HS-5 (cell line): ENCODE measurements at places on chromosomes 5 and 9.

DNA sequence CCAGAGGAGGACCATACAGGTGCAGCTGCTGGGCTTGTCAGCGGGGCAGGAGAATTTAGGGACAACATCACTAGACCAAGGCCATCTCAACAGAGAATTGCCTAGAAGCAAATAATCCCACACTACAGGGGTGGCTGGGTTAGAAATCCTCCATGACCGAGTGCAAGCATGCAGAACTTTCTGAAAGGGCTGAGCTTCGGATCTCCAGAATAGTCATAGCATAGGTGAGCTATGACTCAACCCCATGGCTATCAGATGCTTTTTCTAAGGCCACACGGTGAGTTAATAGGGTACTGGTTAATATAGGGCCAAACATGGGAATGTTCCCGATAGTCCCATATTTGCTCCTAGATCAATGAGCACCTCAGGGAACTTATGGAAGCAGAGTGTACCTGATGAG lies 4.2 kb downstream of the KCNIP1 start:
- no peak for DNase-seq

DNA sequence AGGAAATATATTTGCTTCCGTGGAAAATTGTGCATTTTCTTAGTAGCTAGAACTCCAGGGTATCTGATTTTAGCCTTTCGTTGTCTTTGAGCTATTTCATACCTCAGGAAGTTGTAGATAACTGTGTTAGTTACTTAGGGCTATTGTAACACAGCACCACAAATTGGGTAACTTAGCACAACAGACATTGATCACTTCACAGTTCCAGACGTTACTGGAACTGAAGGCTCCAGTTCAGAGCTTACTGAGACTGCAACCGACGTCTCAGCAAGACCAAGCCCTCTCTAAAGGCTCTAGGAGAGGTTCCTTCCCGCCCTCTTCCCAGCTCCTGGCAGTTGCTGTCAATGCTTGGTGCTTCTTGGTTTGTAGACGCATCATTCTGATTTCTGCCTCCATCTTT lies 17.7 kb upstream of the ANKRD33B start:
- no peak for DNase-seq

DNA sequence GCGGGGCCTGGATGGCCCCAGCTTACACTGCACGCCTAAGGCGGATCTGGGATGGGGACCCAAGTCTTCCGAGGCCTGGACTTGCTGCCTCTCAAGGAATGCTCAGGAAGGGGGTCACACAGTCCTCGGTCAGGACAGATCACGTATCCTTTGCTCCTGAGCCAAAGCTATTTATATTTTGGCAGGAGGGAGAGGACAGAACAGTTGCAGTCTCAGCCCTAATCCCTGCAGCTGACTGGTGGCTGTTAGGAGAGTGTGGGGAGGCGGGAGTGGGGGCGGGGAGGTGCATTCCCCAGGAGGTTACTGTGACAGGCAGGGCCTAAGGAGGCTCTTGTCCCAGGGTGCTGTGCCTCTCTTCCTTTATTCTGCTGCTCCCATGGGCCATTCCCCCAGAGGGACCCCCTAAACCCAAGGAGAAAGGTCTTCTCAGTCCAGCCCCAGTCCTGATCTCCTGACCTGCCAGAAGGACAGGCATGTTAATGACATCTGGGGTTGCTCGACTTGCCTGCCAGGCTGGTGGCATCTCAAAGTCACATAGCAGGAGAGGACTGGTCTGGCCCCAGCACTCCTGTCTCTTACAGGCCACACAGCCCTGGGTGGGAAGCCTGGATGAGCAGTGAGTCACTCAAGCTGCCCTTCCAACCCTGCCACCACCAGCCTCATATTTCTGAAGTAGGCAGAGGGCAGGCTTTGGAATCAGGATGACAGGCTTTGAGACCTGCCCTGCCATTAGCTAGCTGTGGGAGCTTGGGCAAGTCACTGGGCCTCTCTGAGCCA lies 51.9 kb downstream of the COL27A1 start:
- no peak for DNase-seq

DNA sequence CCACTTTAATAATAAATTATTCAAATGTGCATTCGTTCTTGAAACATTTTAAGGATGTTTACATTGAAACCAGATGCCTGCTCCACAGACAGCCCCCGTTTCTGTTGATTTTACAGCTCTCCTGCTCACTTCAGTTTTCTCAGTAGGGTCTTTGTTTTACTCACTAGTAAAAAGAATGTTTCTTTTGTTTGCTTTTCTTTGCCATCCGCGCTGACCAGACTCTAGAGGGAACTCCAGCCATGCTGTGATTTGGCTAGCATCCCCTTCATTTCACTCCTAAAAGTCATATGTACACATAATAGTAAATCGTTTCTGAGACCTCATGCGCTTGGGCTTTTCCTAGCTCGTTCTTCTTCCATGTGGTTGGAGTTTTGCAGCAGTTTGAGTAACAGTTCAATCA lies 28.7 kb upstream of the PALM2AKAP2 start:
- no peak for DNase-seq

GRCh38 chr5:133714161-133714915 lies 102.0 kb upstream of the FSTL4 start:
- DNase-seq: no peak

GRCh38 chr5:24401773-24402172 lies 243.0 kb downstream of the CDH10 start:
- DNase-seq: peak; percentile 86

GRCh38 chr9:122777935-122778627 lies 10.7 kb upstream of the OR5C1 start:
- peak; percentile 64 for DNase-seq

DNA sequence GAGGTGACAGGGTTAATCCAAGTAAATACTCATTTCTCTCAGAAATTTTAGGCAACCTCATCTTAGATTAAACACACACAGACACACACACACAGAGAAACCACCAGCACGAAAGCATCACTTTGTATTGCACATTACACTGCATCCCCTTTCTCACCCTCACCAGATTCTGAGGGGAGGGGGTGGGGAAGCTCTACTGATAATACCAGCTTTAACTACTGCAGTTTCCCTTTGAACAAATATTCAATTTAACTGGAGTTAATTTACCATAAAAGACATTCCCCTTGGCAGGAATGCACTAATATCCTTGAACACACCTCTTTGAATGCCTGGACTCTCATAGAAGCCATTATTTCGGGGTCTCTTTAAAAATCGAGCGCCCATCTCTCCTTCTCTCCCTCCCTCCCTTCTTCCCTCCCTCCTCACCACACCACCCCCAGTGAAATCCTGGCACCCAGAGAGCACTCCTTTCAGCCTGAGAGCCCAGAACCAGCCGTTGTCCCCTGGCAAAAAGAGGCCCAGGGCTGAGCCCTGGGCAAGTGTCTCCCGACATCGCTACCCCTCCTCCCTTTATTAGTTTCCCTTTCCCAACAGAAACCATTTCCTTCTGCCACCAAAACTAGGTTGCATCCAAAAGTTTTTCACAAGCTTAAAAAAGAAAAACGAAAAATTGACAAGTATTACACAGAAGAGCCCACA lies 2.8 kb upstream of the NFIB start:
- DNase-seq: no peak

GRCh38 chr9:105881021-105881420 lies 186.7 kb downstream of the TMEM38B start:
- DNase-seq: no peak

DNA sequence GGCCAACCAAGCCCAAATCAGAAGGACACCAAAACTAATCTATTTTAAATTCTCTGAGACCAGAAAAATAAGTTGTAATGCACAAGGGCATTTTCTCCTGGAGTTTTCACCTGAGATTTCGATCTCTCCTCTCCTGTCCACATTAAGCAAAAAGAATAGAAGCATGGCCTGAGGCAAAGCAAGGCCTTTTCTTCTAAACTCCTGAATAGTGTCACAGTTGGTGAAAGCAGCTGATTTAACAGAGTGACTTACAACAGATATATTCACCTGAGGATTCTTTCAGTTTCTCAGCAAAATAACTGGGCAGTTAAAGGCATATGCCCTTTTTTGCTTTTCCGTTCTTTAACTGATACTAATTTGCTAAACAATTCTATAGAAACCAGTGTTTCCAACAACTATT lies 547.7 kb downstream of the EFNA5 start:
- DNase-seq: no peak

GRCh38 chr5:176174345-176175025 lies 63.7 kb upstream of the SIMC1 start:
- no peak for DNase-seq

DNA sequence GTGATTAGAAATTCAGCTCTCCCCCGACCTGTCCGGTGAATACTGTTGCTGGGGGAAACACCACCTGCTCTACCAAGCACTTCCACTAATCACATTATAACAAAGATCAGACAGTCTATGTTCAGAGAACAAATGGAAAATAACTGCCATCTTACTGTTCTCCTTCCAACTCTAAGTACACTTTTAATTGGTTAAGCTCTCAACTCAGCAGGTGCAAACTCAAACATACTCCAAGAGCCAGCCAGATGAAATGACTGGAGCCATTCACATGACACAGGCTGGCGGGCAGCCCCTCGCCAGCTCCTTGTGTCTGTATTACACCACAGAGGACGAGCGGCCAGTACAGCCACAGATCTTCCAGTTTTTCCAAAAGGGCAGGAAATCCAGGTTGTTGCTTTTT lies 16.1 kb downstream of the LIFR start:
- DNase-seq: no peak

GRCh38 chr9:101119206-101119819 lies 90.8 kb downstream of the PLPPR1 start:
- no peak for DNase-seq

DNA sequence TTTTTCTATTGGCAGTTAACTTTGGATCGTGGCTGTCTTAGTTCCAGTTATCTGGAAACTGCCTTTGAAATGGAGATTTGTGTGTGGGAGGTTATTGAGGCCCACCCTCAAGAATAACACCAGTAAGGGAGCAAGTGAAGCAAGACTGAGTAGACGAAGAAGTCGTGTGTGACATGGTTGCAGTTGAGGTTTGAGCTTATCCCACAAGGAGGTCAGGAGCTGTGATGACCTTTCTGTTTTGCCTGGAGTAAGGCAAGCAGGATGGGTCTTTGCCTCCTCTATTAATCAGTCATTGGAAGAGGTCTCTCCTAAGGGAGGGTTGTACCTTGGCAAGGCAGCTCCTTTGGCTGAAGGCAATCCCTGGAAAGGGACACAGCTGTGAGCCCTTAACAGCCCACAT lies 49.6 kb upstream of the CTXN3 start:
- no peak for DNase-seq

- DNase-seq: no peak
These were observed 564.0 kb upstream of the KLF4 start for GRCh38 chr9:108053555-108054061.

- DNase-seq: no peak
These were observed 294.6 kb downstream of the ZNF608 start for GRCh38 chr5:124451721-124452383.

- DNase-seq: no peak
These were observed 474.0 kb upstream of the ACTBL2 start for GRCh38 chr5:57956636-57957035.

DNA sequence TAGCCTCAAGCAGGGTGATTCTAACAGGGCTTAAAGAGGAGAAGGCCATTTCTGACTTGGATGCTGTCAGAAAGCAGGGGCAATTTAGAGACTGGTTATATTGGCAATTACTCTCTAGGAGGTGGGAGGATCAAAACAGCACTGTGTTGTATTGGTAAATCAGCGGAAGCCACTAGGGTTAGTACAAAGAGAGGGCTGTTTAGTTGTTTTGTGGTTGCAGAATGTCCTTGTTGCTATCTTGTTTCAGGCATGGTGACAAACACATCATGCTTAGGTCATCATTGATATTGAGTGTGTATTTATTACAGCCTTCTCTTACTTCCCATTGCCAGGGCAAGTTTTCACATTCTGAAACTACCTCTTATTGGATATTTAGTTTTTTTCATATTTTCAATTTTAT lies 165.3 kb downstream of the TAF11L14 start:
- DNase-seq: no peak

DNA sequence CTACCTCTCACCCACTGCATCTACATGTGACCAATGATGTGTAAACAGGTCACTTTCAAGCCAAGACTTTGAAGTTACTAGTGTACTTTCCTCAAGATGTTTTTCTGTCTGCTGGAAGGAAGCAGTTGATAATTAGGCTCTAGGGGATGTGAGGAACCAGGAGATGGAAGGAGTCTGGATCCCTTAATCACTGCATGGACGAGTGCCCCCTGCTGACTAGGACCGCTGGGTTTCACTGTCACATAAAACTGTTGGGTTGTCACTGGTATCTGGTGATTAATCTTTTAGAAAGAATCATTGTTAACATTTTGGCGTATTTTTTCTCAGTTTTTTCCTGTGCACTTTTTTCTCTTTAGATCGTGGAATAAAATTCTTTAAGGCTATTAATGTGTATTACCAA lies 79.5 kb downstream of the SREK1 start:
- no peak for DNase-seq

DNA sequence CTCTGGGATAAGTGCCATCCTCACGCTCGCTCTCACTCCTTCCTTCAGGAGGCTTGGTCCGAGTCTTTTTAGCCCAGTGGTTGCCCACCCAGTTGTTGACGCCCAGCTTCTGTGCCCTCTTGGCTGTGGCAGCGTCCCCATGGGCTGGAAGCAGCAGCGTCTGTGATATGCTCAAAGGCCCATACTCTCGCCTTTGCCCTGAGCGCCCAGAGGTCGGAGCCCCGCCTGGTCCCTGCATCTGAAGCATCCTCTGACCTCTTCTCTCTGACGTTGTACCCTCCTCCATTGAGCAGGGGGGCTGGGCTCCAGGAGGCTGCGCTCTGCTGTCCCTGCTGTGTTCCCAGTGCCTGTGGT lies 78.0 kb upstream of the CACNA1B start:
- DNase-seq: no peak

DNA sequence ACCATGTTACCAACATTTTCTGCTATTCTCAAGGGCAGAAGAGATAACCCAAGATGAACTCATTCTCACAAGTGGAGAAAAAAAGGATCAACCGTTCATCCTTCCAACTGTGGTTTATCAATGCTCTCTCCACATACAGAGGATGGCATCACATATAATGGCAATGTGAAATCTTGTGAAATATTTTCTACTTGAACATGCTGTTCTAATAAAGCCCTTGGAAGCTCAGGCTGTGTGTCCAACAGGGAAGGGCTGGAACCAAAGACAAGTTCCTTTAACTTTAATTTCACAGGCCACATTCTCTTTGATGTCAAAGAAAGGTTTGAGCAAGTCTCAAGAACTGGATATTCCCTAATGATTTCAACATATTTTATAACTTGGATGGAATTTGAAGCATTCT lies 230.5 kb downstream of the SPOCK1 start:
- DNase-seq: no peak
